ENCODE measurements at places on chromosomes 3 and 15.

- DNase-seq, result no peak
Measured at GRCh38 chr3:67312155-67312554, 314.0 kb downstream of the KBTBD8 start.

DNA sequence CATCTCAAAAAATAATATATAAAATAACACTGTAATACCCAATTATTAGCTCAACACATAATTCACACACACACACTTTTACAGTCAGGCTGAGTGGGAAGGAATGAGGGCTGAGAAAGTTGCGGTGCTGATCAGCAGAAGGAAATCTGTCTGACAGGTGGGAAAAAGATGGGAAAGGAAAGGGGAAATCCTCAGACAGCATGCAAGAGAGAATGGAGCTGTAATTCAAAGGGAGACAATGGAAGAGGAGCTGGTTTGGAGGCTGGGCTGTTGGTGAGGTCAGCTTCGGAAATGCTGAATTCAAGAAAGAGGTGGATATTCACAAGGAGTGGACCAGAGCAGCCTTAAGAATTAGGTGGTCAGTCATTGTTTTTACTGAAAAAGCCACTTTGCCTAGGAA lies 121.6 kb upstream of the LMOD3 start:
- no peak for DNase-seq

- DNase-seq, result no peak
Measured at GRCh38 chr3:142586803-142587406, 8.4 kb upstream of the ATR start.

DNA sequence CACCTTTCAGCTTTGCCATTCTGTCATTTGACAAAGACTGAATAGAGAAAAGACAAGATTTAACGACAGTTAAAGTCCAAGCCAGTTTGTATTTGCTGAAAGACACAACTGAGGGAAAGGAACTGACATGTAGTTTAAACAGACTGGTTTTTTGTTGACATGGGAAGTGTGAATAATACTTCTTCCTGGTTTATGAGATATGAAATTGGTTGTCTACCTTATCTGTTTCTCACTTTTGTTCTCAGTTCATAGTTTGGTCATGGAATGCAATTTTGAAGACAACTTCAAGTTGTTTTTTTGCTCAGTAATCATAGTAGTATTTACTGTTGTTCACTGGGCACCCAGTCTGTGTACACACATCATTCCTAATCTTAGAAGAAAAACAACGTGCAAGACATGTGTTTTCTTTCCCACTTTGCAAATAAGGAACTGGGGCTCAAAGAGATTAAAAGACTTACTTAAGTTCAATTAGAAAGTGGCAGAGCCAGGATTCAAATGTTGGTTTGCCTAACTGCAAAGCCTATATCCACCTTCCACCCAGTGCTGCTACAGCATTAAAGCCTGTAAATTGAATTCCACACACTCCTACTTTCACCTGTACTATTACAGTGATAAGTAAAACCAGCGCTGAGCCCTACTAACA lies 103.5 kb downstream of the LPP start:
- no peak for DNase-seq

- DNase-seq, result no peak
Measured at GRCh38 chr15:64949383-64950186, 37.9 kb downstream of the ANKDD1A start.

DNA sequence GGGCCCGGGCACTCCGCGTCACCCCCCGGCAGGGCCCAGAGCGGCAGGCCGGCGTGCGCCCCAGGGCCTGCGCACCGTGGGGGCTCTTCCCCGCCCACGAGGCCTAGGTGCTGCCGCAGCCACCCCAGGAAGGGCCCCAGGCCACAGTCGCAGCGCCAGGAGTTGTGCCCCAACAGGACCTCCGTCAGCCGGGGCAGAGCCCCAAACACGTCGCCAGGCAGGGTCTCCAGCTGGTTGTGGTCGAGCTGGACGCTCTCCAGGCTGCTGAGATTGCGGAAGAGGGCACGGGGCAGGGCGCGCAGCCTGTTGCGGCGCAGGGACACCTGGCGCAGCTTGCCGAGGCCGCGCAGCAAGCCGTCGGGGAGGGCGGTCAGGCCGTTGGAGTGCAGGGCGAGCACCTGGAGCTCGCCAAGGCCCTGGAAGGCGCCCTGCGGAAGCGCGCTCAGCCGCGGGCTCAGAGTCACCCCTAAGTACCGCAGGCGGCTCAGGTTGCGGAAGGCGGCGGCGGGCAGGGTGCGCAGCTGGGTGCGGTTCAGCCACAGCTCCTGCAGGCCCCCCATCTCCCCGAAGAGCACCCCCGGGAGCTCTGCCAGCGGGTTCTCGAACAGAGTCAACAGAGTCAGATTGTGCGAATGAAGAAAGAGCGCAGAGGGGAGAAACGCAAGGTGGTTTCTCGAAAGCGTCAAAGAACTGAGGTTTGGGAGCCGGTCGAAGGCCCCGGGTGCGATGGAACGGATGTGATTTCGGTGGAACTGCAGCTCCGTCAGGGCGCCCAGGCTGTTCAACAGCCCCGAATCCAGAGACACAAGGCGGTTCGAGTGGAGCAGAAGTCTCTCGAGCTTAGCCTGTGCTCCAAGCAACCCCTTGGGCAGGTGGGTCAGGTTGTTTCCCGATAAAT lies 2.0 kb downstream of the GP5 start:
- no peak for DNase-seq

DNA sequence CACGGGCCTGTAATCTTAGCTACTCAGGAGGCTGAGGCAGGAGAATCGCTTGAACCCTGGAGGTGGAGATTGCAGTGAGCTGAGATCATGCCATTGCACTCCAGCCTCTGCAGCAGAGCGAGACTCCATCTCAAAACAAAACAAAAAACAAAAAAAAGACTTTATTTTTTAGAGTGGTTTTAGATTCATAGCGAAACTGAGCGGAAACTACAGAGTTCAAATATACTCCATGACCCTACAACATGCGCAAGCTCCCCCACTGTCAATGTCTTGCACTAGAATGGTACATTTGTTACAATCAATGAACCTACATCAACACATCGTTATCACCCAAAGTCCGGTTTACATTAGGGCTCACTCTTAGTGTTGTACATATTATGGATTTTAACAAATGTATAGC lies 2.2 kb upstream of the CRTAP start:
- DNase-seq, result no peak

- DNase-seq, result no peak
Measured at GRCh38 chr3:60269377-60269776, 981.9 kb downstream of the FHIT start.

GRCh38 chr15:76904461-76905012 lies 603 bp downstream of the SCAPER start:
- no peak for DNase-seq

- DNase-seq, result peak; percentile 20
Measured at GRCh38 chr15:66603301-66604179, 37.7 kb upstream of the LCTL start.

DNA sequence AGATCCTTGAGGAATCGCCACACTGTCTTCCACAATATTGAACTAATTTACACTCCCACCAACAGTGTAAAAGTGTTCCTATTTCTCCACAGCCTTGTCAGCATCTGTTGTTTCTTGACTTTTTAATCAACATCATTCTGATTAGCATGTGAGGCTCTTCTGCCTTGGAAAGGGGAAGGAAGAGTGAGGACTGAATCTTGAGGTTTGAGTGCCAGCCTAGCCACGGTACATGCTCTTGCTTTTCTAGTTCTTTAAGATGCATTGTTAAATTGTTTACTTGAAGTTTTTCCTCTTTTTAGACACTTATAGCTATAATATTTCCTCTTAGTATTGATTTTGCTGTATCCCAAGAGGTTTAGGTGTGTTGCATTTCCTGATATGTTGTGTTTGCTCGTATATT lies 596.1 kb downstream of the OTOL1 start:
- no peak for DNase-seq

DNA sequence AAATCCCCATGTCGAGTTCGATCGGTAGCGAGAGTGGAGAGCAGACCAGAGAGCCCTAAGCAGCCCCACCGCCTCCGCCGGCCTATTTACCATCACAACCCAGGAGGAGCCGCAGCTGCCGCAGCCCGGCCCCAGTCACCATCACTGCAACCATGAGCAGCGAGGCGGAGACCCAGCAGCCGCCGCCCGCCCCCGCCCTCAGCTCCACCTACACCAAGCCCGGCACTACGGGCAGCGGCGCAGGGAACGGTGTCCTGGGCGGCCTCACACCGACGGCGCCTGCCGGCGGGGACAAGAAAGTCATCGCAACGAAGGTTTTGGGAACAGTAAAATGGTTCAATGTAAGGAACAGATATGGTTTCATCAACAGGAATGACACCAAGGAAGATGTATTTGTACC lies 89.5 kb upstream of the TPM1 start:
- no peak for DNase-seq

GRCh38 chr3:78794431-78794830 lies 973.4 kb downstream of the ROBO1 start:
- no peak for DNase-seq

DNA sequence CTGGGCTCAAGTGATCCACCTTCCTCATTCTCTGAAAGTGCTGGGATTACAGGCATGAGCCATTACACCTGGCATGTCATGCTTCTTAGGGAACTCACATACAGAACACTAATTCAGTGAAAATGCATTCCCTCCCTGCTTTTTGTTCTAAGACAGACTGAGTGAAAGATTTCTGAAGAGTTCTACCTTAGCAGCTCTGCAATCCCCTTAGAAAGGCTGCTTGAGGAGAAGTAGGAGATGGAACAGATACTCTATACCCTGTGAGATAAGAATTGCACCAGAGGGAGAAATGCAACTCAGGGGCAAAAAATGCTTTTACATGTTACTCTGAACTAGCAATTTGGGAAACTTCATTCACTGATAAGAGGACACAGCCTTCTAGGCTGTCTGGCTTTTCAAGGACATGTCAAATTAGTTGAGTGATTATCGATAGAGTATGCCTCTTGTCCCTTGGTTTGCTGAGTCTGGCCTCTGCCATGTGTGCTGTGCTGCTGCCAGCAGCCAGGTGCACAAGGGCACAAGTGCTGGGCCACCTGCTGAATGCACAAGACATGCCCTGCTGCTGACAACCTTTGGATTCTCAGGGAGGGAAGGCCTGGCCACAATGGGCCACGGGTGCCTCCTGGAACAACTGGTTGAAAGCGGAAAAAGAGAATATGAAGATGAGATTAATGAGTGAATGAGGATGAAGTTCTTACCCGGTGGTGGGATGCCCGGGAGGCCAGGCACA lies 17.8 kb downstream of the UQCC5 start:
- no peak for DNase-seq

Measured in stimulated activated CD8-positive, alpha-beta memory T cell treated with anti-CD3 and anti-CD28 coated beads, Interleukin-7, amount 100 ng/mL, for 48 hours (primary cell).